ENCODE measurements at places on chromosomes 12 and 14.
A peak's percentile ranks its signal among the peaks of the same experiment; 100 is the strongest.

- DNase-seq, result no peak
These were observed 216.2 kb downstream of the BCL11B start for GRCh38 chr14:99055816-99056215.

DNA sequence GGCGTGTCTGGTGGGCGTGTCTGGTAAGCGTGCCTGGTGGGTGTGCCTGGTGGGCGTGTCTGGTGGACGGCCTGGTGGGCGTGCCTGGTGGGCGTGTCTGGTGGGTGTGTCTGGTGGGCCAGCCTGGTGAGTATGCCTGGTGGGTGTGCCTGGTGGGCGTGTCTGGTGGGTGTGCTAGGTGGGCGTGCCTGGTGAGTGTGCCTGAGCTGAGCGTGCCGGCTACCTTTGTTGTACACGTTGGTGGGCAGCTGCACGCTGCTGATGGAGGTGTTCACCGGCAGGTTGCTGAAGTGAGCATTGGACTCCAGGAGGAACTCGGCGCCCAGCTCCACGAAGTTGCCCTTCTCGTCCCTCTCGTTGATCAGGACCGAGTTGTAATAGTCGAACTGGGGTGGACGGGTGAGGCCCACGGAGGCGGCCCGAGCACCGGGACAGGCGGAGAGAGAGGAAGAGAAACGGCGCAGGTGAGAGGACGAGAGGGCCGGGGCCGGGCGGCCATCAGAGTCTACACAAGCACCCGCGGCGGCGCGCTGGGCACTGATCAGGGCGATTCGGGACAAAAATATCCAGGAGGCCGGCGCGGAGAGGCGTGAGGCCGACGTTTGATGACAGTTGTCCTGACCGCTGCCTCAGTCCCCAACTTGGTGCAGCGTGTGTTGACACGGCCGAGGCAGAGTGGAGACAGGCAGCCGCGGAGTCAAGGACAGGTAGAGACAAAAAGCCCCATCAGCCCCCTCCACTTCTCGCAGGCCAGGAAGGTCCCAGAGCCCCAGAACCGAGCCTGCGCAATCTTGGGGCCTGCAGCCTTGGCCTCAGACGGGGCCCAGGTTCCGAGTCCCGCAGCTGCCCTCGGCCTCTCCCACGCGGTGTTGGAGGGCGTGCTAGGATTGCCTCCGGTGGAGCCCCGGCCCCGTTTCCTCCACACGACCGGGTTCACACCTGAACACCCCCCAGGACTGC is 10.5 kb downstream of the CACNA2D4 start:
- DNase-seq, result no peak

- DNase-seq, result no peak
These were observed 31.3 kb upstream of the TMEM263 start for GRCh38 chr12:106924268-106924861.

- no peak for DNase-seq
These were observed 138.2 kb downstream of the CACNA1C start for GRCh38 chr12:2190896-2191533.

GRCh38 chr14:68664225-68664681 is 128.6 kb downstream of the ZFP36L1 start:
- DNase-seq, result no peak

DNA sequence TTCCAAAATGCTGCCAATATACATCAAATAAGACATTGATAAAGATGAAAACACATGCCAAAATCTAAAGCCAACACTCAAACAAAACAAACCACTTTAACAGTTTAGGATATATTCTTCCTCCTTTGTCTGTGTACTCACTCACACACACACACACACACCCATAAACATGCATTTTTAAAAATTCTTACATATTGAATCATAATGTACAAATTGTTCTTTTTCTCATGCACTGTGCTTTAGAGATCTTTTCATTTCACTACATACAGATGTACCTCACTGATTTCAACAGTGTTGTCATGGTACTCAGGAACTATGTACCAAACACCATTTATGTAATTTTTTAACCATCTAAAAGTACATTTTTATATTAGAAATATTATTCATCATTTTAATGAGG is 9.5 kb upstream of the RERG start:
- DNase-seq, result no peak

DNA sequence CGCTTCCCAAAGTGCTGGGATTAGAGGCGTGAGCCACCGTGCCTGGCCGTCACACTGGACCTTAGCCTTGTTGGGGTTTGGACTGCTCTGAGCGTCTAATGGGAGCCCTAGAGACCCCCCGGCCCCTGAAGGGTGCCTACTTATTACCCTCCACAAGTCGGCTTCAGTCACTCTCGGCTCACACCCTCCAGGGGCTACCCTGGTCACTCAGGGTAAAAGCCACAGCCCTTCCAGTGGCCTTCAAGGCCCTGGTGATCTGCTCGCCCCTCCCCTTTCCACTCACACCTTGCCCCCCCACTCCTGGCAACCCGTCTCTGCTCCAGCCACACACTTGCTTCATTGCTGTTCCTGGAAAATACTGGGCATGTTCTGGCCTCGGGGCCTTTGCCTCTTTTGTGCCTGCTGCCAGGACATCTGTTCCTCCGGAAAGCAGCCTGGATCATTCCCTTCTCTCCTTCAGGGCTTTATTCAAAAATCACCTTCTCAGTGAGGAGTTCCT is 3.6 kb upstream of the MORN3 start:
- DNase-seq, result no peak

DNA sequence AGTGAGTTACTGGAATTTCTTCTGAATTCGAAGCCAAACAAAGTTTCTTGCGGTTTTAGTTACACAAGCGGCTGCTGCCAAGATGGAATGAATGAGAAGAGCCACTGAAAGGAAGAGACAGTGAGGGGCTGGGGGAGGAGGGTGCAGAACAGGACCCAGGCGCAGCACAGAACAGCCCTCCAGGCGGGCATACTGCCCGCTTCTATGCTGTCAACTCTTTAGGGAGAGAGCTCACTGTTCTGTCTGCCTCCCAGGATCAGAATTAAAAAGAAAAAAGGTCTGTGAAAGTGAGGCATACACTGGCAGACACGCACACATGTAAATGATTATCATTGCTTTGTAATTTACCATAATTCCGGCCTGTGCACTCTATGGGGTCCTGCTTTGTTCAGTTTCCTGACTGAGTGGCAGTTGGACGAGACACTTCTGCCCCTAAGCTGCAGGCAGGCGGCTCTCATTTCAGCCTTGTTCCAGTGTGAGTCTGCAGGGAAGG is 231.6 kb downstream of the CACNA1C start:
- peak; percentile 96 for DNase-seq

DNA sequence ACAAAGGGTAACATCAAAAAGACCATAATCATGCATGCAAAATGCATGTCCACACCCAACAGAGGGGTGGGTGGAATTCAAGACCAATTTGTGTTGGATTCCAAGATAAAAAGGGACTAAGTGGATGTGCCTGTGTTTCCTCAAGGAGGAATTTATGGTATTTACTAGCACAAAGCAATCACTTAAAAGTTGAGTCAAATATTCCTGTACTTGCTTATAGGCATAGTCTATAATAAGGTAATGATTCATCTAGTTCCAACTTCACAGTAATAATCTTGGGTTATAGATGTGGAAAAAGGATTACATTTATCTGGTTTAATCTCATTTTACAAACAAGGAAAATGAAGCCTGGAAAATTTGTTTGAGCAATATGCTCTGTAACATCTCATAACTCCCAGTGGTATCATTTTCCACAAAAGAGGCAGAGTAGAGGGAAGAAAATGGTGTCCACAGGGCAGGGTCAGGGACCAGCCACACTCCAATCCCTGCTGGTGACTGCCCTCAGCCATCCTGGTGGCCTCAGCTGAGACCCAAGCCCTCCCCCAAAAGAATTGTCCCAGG is 80.8 kb upstream of the REP15 start:
- peak; percentile 83 for DNase-seq

DNA sequence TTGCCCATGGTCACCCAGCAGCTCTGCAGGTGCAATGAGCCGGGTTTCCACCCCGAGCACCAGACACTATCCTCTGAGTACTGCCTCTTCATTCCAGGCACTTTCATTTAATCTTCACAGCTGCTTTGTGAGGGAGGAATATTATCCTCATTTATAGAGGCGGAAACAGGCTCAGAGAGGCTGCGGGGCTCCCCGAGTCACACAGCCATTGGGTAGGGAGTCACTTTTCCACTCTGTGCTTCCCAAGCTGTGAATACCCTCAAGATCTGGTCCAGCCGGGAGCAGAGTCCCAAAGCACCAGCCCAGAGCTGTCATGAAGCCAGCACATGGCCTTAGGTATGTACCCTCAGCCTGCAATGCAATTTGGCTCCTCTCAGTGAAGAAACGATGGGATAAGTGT is 51.7 kb upstream of the RIN3 start:
- DNase-seq, result no peak

- peak; percentile 52 for DNase-seq
These were observed 35.1 kb upstream of the KCNH3 start for GRCh38 chr12:49503674-49504180.

GRCh38 chr12:54029529-54030441 is 1.5 kb downstream of the HOXC6 start:
- DNase-seq, result no peak

- no peak for DNase-seq
These were observed 1.1 kb downstream of the TPI1 start for GRCh38 chr12:6868211-6869048.

GRCh38 chr12:63415357-63415756 is 252.9 kb downstream of the DPY19L2 start:
- DNase-seq, result no peak

GRCh38 chr12:23906329-23906728 is 43.1 kb downstream of the SOX5 start:
- DNase-seq, result peak; percentile 41

- no peak for DNase-seq
These were observed 602.8 kb downstream of the RPS29 start for GRCh38 chr14:48983351-48983888.

GRCh38 chr14:36057452-36058116 is 118.9 kb downstream of the PTCSC3 start:
- DNase-seq, result peak; percentile 4

- DNase-seq, result no peak
These were observed 137.9 kb downstream of the NRXN3 start for GRCh38 chr14:78308079-78308478.

- DNase-seq, result peak; percentile 50
These were observed 3.6 kb downstream of the IFT43 start for GRCh38 chr14:75989134-75989533.

- DNase-seq, result no peak
These were observed 8.3 kb downstream of the RERG start for GRCh38 chr12:15212930-15213329.

GRCh38 chr14:105748204-105748578 is 221.8 kb downstream of the TMEM121 start:
- DNase-seq, result no peak

DNA sequence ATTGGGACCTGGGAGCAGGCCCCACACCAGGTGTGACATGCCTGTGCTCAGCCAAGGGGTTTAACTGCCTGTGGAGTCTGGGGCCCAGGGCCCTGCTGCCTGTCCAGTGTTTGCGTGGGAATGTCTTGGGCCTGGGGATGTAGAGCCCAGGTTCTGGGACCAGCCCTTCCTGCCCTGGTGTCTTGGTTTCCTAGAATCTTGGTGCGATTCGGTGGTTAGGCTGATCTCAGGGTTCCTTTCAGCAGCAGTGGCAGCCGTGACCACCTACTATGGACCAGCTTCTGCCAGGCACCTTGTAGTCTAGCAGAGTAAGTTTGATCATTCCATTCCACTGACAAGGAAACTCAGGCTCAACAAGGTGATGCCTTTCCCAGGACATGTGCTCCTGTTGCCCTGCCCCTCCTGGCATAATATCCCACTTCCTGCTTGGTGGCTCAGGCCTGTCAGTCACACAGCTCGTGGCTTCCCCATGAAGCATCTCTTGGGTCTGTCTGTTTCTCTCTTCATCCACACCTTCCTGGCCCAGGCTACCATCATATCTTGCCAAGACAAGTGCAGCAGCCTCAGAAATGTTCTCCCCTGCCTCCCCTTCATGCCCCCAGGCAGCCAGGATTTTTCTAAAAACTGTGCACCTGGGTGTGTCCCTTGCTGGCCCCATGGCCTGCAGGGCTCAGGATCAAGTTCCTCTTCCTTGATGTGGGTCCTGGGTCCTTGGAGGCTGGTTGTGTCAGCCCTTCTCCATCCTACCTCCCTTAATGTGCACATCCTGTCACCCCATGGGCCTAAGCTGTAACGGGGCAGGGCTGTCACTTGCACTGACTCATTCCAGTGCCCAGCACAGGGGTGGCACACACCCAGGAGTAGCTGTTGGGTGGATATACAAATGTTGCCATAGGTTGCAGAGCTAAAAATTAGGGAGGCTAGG is 101.6 kb downstream of the SLC25A47 start:
- no peak for DNase-seq

GRCh38 chr14:63470962-63471793 is 72.0 kb downstream of the PPP2R5E start:
- DNase-seq, result peak; percentile 80

- peak; percentile 66 for DNase-seq
These were observed 5.9 kb upstream of the RCOR1 start for GRCh38 chr14:102586420-102587104.

DNA sequence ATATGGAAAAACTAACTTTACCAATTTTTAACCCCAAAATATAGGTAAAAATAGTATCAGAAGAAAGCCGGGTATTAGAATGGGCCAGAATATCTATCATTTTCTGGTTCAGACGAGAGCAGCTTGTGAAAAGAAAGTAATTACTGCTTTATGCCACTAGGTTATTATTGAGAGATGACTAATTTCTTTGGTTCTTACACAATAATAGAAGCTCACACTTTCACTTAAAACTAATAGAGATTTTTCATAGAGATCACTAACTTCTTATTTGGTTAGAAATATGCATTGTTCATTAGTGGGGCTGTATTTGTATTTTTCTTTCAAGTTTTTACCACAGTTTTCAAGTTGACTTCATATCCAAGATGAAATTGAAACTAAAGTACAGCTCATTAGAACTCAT is 1241.2 kb upstream of the FLRT2 start:
- no peak for DNase-seq

DNA sequence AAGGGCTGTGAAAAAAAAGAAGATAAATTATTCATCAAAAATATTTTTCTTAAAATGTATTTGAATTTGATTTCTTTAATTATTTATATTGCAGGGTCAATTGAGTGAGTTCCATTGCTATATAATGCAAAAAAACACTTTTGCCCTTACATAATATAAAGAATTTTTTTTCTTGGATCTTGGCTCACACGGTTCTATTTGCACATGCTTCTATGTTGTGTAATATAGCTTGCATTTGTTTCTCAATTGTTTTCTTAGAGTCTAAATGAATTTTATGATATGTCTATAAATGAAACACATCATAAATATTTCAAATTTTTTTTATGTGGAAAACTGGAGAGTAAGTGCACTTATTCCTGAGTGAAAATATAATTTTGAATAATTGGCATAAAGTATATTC is 694.2 kb downstream of the SLC6A15 start:
- no peak for DNase-seq

- DNase-seq, result no peak
These were observed 54.1 kb downstream of the PLXNC1 start for GRCh38 chr12:94202245-94203180.

- no peak for DNase-seq
These were observed 138.3 kb downstream of the PLXNC1 start for GRCh38 chr12:94286583-94287244.
